ENCODE measurements at places on chromosomes 6 and 20. TPM values are rescaled to one million over a fixed set of nuclear protein-coding genes. Genes with fewer than 3 reads are reported as not detected.

Gene NT5E
- total RNA-seq = 1.4 TPM

Gene ARFGAP1
- 80.6 TPM for total RNA-seq

Gene ZNF165
- 1.1 TPM for total RNA-seq

Gene ADGRF5
- total RNA-seq = not detected

Gene EPPIN
- not detected for total RNA-seq

Gene MRPL18
- 54.9 TPM for total RNA-seq

Gene KHDC1L
- total RNA-seq = not detected

Gene ERVFRD-1
- total RNA-seq = 0.08 TPM

Gene PNLDC1
- 0.43 TPM for total RNA-seq

Gene KDM1B
- 11.6 TPM for total RNA-seq

Gene MAPK13
- 46.9 TPM for total RNA-seq

Gene CEBPB
- total RNA-seq = 23.2 TPM

Gene HLA-DRA
- 58.1 TPM for total RNA-seq

Gene IRF4
- 273 TPM for total RNA-seq

Gene ACSS1
- total RNA-seq = 53.3 TPM

Gene HRH3
- not detected for total RNA-seq

Gene ZGPAT
- total RNA-seq = 40.7 TPM

Gene RAB32
- total RNA-seq = not detected

Gene TPBG
- total RNA-seq = not detected

Gene RARS2
- 26.7 TPM for total RNA-seq

Gene ZKSCAN3
- total RNA-seq = 6.3 TPM

Gene APOBEC2
- total RNA-seq = not detected

Gene PPP1R3G
- total RNA-seq = 0.22 TPM

Gene MUCL3
- total RNA-seq = not detected
